Activated CD8-positive, alpha-beta T cell treated with anti-CD3 and anti-CD28 coated beads, Interleukin-2, amount 10 ng/mL, durations not matched to agents 7 days and 5 days (primary cell): ENCODE measurements at places on chromosomes 11 and 22. TPM values are rescaled to one million over a fixed set of nuclear protein-coding genes. Genes with fewer than 3 reads are reported as not detected.

Gene TESMIN
- total RNA-seq: 8.2 TPM

Gene CD248
- total RNA-seq: 80.8 TPM

Gene RFPL2
- not detected for total RNA-seq

Gene OR8G5
- not detected for total RNA-seq

Gene GTSE1
- 114 TPM for total RNA-seq

Gene OR56A1
- total RNA-seq: not detected

Gene C11orf86
- total RNA-seq: not detected

DNA sequence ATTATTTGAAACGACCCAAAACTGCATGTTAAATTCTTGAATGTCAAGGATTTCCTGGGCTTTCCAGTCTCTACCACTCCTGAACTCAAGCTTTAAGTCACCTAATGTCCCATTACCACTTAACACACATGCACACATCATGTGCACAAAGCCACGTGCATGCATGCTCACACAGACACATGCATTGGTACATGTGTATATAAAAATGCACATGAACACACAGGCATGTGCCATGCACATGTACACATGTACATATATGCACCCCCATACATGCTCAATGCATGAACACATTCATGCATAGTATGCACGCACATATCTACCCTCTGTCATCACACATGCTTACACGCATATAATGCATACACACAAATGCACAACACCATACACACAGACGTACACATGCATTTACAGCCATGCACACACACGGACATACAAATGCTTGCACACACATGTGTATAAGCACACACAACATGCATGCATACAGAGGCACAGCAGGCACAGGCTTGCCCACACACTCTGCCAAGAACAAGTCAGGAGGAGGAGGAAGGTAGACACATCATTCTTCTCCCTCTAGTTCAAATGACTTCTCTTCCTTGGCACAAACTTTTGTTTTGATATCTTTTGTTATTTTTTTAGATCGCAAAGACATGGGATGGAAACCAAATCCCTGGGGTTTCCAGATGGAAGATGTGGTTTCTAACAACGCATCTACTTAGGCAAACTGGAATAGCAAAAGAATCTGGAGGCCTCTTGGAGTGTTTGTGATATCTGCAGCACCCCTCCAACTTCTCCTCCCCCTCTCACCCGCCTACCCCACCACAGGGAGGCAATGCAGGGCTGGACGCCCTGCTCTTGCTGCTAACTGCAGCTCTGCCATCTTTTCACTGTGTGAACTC lies 24.6 kb downstream of the RASD2 start:
- H3K27ac ChIP-seq: no peak overlapping the region
- DNase-seq: no peak
- no peaks in the 10 kb centered on the region for H3K36me3 ChIP-seq
- H3K4me1 ChIP-seq: peaks cover 3% of the 10 kb centered on the region

- no peak for DNase-seq
- H3K36me3 ChIP-seq: peaks cover 2% of the 10 kb centered on the region
- H3K4me3 ChIP-seq: no peak overlapping the region
Observed at GRCh38 chr11:98300719-98301118, 720.0 kb upstream of the CNTN5 start.

- no peak overlapping the region for H3K4me3 ChIP-seq
- peaks cover 83% of the 10 kb centered on the region for H3K4me1 ChIP-seq
- H3K27ac ChIP-seq: peak overlapping the region; percentile 63
- DNase-seq: no peak
Observed at GRCh38 chr22:30235687-30236170, 10.8 kb downstream of the LIF start.

DNA sequence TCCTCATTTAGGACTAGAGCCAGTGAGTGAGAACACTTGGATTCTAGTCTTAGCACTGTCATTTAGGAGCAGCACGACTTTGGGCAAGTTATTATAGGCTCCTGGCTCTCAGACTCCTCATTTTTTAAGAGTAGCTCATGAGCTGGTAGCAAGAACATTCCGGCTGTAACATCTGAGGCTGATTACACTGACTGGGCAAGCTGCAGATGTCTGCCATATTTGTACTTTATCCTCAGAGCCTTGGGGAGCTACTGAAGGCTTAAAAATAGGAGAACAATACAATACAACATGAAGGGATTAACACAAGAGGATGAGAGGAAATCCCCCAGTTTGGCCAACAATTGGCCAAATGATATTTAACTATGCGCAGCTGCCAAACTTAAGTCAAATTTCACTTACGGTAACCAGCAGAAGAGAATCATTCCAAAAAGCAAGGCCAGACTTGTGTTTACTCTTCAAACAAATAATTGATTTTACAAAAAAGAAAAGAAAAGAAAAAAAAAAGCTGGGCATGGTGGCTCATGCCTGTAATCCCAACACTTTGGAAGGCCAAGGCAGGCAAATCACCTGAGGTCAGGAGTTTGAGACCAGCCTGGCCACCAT lies 113.1 kb upstream of the ARHGAP42 start:
- H3K36me3 ChIP-seq: no peaks in the 10 kb centered on the region
- no peaks in the 10 kb centered on the region for H3K4me1 ChIP-seq
- no peak overlapping the region for H3K27ac ChIP-seq
- H3K27me3 ChIP-seq: no peaks in the 10 kb centered on the region
- no peak overlapping the region for H3K4me3 ChIP-seq

DNA sequence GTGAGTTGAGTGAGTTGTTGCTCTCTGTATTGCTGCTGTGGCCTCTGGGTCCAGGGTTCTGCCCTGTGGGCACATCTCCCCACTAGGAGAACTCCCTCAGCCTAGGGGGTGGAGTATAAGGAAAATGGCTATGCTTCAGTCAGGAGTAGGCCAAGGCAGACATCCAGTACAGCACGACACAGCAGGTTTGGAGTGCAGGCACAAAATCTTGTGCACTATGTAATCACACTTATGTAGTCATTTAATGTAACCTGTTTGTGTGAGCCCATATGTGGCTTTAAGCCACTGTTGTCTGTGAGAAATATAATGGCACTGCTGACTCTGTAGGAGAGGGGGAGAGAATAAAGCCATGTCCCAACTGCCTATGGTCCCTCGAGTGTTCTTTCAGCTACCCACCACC lies 90.1 kb downstream of the CCDC83 start:
- no peak for DNase-seq
- H3K27ac ChIP-seq: peak overlapping the region; percentile 47
- peaks cover 19% of the 10 kb centered on the region for H3K36me3 ChIP-seq

GRCh38 chr11:132881622-132882021 lies 650.7 kb downstream of the OPCML start:
- H3K27me3 ChIP-seq: no peaks in the 10 kb centered on the region
- DNase-seq: no peak
- H3K4me3 ChIP-seq: no peak overlapping the region
- peaks cover 3% of the 10 kb centered on the region for H3K4me1 ChIP-seq
- no peak overlapping the region for H3K27ac ChIP-seq
- no peaks in the 10 kb centered on the region for H3K36me3 ChIP-seq

DNA sequence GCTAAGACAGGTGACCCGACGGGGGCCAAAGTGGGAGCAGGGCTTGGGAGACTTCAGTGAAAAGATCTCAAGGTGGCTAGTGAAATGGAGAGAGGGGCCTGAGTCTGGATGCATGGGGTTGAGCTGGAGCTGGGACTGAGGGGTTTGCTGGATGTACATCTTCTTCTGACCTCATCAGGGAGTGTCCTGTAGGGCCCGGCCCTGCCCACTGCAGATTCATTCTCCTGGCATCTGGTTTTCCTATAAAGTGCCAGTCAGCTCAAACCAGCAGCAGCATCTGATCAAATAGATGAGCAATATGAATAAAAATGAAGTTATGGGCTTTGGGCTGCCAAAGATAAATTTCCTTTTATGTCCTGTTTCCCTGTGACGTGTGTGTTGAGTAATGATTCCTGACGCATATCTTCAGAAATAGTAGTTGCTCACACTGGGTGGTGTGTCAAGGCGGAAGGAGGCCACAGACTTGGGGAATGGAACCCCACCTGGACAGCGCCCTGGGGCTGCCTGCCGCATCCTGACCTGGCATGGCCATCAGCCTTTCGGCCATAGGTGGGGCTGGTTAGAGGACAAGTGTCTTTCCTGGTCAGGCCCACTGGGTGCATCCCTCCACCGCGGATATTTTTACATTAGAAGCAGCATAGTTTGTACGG lies 135.4 kb downstream of the OSBP2 start:
- H3K4me1 ChIP-seq: no peaks in the 10 kb centered on the region
- H3K4me3 ChIP-seq: no peak overlapping the region
- DNase-seq: no peak
- H3K27me3 ChIP-seq: peaks cover 13% of the 10 kb centered on the region
- H3K36me3 ChIP-seq: no peaks in the 10 kb centered on the region

DNA sequence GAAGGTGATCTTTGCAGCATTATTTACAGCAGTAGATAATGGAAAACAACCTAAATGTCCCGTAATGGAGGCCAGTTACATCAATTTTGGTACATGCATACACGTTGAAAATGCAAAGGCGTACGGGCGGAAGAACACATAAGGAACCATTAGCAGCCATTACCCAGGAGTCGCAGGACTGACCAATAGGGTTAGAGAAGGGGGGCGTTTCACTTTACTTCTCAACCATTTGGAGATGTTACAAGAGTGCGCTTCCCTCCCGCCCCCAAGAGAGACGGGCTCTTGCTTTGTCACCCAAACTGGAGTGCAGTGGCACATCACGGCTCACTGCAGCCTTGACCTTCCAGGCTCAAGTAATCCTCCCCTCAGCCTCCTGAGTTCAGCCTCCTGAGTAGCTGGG lies 52.8 kb upstream of the SLC35C1 start:
- no peak for DNase-seq
- H3K36me3 ChIP-seq: no peaks in the 10 kb centered on the region
- no peak overlapping the region for H3K4me3 ChIP-seq
- H3K4me1 ChIP-seq: no peaks in the 10 kb centered on the region

- H3K4me3 ChIP-seq: no peak overlapping the region
- peaks cover 4% of the 10 kb centered on the region for H3K27me3 ChIP-seq
- no peaks in the 10 kb centered on the region for H3K4me1 ChIP-seq
- no peak for DNase-seq
- no peaks in the 10 kb centered on the region for H3K36me3 ChIP-seq
- no peak overlapping the region for H3K27ac ChIP-seq
Observed at GRCh38 chr22:28344918-28345703, 334.5 kb downstream of the TTC28 start.

GRCh38 chr11:47784785-47785381 lies 17.7 kb upstream of the FNBP4 start:
- H3K4me1 ChIP-seq: peaks cover 6% of the 10 kb centered on the region
- no peak overlapping the region for H3K4me3 ChIP-seq
- DNase-seq: no peak
- no peak overlapping the region for H3K27ac ChIP-seq
- peaks cover 45% of the 10 kb centered on the region for H3K36me3 ChIP-seq

DNA sequence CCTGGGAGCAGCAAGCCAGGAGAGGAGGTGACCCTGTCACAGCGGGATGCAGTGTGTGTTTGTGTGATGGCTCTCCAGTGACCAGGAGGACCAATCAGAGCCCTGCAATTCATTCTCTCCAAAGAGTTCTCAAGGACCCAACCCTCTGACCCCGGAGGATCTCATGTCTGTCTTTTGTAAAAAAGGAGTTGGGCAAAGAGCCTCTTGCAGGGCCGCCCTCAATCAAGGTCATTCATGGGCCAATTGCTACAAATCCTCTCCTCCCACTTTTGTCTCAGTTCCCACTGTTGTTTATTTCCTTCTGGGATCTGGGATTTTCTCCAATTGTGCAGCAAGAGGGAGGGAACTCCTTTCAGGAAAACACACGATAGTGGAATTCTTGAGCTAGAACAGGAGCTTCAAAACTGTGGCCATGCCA lies 4.0 kb downstream of the TECTA start:
- H3K36me3 ChIP-seq: no peaks in the 10 kb centered on the region
- no peaks in the 10 kb centered on the region for H3K4me1 ChIP-seq
- H3K27ac ChIP-seq: no peak overlapping the region
- no peak overlapping the region for H3K4me3 ChIP-seq
- no peak for DNase-seq

- H3K36me3 ChIP-seq: no peaks in the 10 kb centered on the region
- H3K27me3 ChIP-seq: no peaks in the 10 kb centered on the region
Observed at GRCh38 chr22:46984751-46985506, 222.5 kb downstream of the TBC1D22A start.
